Mucosa of gallbladder (tissue), 1 donor: ENCODE measurements at places on chromosomes 7 and 10.

DNA sequence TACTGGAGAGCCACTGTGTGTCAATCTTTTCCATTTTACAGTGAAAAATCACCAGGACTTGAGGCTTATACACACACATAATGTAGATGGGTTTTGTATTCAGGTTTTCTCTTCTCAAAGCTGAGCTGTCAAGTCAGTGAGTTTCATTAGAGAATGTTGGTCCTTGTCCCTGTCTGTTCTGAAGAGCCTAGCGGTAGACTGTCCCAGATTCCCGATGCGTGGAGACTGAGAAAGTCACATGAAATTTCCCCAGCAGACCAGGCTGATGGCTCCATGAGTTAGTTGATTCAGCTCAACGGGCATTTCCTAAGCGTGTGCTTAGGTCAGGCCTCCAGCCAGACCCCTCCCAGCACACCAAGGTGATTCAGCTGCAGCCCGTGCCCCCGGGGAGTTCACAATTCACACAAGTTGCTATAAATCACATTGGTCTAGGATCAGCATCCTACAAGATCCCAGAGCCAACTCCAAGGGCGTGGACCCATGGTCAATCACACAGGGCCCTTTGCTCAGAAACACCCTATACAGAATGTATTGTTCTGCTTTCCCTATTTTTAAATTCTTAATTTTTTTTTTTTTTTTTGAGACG is 17.2 kb downstream of the CHST15 start:
- no peak for DNase-seq

- DNase-seq: no peak
Observed at GRCh38 chr10:47441938-47442337, 42.0 kb downstream of the ANXA8 start.

- no peak for DNase-seq
Observed at GRCh38 chr7:68216051-68216450, 1219.4 kb downstream of the TYW1 start.

DNA sequence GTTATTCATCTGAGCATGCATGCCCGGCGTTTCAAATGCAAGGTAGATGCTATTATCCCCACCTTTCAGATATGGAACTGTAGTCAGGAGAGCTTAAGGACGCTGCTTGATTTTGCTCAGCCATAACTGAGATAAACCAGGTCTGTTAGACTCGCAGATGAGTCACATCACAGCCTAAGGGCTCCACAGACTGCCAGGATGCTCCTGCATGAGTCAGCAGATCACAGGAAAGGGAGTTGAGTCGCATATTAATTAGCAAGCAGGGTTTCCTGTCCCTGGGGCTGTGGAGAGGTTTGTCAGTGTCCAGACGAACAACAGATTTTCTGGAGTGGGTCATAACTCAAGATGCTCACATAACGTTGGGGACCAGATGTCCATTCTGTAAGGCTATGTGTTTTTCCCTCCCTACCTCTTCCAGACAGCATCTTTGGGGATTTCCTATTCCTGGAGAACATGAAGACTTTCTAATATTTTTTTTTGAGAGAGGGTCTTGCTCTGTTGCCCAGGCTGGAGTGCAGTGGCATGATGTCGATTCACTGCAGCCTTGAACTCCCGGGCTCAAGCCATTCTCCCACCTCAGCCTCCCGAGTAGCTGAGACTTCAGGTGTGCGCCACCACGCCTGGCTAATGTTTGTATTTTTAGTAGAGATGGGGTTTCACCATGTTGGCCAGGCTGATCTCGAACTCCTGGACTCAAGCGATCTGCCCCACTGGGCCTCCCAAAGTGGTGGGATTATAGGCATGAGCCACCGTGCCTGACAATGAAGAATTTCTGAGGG is 36.7 kb downstream of the PFKFB3 start:
- peak; percentile 63 for DNase-seq

- DNase-seq: no peak
Observed at GRCh38 chr7:18971839-18972238, 145.6 kb downstream of the TWIST1 start.

GRCh38 chr10:90319188-90319914 is 538.5 kb downstream of the HTR7 start:
- DNase-seq: peak; percentile 24

- no peak for DNase-seq
Observed at GRCh38 chr7:87882151-87882937, 6.1 kb downstream of the DBF4 start.

- DNase-seq: no peak
Observed at GRCh38 chr7:11613292-11613930, 218.6 kb downstream of the THSD7A start.

DNA sequence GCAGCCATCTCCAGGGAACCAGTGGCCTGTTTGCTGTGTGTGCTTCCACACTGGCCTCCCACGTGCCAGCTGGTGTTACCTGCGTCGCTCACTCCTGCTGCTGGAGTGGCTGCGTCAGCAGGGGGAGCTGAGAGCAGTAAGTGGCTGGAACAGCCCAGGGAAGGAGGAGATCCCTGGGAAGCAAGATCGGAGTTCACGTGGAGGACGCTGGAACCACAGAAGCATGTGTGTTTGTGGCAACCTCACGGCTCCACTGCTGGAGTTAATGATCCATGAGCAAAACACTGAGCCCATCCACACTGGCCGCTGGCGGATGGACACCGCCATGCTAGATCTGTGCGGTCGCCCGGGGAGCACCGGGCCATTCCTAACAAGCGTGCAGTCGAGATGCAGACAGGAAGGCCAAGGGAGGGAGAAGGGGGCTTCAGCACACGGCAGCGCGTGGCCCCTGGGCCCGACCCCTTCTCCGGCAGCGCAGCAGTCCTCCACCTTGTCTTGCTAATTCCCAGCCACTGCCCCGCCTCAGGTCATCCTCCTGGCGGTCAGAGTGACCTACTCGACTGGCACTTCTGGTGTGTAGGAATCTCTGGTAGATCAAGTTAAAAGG is 68.5 kb upstream of the EEPD1 start:
- peak; percentile 62 for DNase-seq

GRCh38 chr7:140672382-140673062 is at the start of gene ADCK2:
ADCK2 (plus strand) TSS chr7:140672945; CDS start chr7:140673331, 386 bp downstream.
- peak; percentile 44 for DNase-seq

GRCh38 chr7:55018361-55019190 is at the start of gene EGFR:
EGFR (plus strand) TSS chr7:55019017; CDS start chr7:55019278, 261 bp downstream.
- DNase-seq: peak; percentile 82

DNA sequence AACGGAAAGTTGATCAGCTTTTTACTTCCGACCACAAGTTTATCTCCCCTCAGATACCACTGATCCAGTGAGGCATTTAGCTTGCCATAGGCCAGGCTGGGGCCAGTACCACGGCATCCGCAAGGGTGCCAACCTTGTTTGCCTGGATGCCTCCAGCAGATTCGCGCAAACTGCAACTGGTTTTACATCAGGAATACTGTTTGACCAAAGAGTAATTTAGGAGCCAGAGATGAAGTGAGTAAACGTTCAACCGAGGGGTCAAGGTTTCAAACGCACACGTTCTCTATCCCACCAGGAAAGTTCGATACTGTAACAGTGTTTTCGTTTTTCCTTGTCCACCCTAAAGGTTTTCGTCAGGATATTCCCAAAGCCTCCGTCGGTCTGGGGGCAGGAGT is 266 bp upstream of the MDFIC start:
- DNase-seq: no peak

DNA sequence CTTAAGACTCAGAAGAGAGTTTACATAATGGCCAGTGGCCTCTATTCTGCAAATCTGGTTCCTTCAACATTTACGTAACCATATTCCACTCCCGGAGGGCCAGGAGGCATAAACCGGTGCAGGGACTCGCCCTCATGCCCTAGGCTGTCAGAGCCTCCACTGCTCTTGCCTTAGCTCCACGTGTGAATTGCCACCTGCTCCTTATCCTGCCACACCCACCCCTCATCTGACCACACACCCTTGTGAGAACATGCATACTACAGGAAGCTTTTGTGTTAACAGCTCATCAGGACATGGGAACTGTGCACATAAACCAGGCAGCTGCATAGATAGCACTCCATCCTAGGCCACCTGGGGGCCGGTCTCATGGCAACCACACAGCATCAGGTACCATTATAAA is 146.7 kb upstream of the PFKP start:
- no peak for DNase-seq

DNA sequence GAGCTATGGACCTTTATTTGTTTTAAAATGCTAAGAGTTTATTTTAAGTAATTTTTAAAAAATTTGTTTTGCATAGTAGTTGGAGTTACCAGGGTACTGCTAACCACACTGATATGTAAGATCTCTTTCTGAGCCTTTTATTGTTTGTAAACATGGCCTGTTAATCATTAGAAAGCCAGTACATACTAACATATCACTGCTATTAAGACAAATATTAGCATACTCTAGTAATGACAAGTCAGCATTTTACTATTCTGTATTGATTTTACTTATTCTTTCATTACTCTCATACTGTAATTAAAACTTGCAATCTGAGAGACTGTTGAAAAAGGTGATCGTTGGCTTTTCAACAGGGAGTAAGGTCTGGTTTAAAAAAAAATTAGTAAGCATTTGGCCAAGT is 66.7 kb downstream of the PTEN start:
- no peak for DNase-seq

- no peak for DNase-seq
Observed at GRCh38 chr10:21825345-21825744, 178.2 kb downstream of the DNAJC1 start.

GRCh38 chr10:78942091-78942501 is 126.7 kb upstream of the ZMIZ1 start:
- DNase-seq: no peak

DNA sequence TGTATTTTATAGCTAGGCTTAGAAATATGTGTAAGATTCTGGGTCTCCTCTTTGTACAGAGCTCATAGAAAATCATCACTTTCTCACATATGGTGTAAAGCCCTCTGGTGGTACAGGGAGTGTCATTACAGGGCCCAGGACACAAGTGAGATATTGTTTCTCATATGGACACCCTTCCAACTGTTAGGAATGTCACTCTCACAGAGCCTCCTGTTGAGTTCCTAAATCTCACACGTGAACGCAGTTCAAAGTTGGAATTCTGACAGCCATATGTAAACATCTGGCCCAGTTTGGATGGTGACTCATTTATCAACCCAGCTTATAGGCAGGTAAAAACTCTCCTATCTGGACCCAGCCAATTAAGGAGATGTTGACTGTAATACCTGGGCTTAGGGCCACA is 35.4 kb upstream of the ZNF107 start:
- no peak for DNase-seq

DNA sequence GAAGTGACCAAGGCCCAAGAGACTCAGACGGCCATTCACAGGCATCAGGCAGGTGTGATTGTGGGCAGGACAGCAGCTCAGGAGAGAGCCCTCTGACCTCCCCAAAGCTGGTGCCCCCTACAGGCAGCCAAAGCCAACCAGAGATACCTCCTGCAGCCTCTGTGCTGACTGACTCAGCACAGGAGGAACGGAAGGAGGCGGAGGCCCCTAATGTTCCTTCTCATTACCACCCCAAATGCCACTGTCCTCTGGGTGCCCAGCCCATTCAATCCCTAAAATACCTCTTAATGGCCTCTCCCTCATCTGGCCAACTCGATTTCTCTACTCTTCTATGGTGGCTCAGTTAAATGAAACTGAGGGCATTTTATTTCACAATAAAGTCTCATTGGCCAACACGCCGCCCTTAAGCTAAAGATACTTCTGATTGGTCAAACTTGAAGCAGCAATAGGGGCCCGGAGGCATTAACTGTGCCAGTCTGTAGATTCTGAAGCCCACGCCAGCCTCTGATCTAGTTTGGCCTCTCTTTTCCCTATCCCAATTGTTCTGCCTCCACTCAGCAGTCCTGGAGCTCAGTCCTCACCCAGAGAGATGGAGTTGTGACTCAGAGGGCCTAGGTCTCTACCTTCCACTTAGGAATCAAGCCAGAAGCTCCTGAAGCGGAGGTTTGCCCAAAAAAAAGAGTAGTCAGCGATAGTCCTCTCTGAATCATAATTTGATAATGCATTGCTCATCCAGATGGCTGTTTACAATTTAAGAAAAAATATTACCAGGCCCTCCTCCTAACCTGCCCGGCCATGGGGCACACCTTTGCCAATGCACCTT is 1.2 kb downstream of the CYREN start:
- DNase-seq: no peak

DNA sequence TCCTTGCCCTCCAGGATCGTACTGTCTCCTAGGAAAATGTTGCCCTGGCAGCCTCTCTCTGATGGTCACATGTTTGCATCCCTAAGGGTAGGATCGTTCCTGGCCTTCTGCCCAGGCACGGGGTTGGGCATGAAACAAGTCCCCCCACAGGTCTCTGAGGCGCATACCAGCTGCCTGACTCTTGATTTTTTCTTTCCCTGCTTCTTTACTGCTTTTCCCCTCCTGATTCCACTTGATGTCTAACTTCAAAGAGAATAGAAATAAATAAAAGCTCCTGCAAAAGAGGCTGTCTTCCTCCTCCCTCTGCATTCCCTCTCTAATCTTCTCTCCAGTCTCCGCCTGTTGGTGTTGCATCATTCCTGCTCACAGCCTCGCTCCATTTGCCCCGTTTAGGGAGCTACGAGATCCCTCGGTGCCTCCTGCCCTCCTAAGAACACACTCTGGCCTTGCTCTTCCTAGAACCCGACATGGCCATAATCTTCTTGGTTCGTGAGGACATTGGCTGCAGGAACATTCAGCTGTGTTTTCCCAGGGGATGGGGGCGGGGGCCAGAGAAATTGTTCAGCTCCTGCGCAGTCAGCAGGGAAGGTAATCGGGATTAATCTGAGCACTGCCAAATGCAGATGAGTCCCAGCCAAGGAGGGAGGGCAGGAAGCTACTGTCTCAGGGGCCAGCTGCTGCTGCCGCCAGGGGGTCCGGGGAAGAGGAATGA is 26.0 kb downstream of the LEP start:
- DNase-seq: peak; percentile 68

GRCh38 chr10:112658900-112659638 is 212.1 kb downstream of the VTI1A start:
- no peak for DNase-seq

GRCh38 chr7:3140834-3141233 is 97.2 kb upstream of the CARD11 start:
- no peak for DNase-seq

DNA sequence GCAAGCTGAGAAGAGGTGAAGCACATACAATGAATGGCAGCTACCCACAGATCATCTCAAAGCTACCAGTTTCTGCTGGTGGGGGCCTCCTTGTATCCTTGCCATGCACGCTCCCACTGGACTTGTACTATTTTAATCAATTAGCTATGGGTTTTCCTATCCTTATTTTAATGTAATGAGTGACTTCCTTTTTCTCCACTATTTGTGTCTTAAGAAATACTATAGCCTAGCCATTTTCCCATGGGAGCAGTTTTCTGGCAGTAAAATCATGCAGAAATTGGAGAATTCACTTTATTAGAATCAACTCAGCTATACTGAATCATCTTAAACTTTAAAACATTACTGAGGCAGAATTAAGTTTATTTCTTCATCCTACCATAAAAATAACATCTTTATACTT is 73.5 kb downstream of the CTNNA3 start:
- no peak for DNase-seq
